ENCODE measurements at places on chromosomes 12 and 14.

DNA sequence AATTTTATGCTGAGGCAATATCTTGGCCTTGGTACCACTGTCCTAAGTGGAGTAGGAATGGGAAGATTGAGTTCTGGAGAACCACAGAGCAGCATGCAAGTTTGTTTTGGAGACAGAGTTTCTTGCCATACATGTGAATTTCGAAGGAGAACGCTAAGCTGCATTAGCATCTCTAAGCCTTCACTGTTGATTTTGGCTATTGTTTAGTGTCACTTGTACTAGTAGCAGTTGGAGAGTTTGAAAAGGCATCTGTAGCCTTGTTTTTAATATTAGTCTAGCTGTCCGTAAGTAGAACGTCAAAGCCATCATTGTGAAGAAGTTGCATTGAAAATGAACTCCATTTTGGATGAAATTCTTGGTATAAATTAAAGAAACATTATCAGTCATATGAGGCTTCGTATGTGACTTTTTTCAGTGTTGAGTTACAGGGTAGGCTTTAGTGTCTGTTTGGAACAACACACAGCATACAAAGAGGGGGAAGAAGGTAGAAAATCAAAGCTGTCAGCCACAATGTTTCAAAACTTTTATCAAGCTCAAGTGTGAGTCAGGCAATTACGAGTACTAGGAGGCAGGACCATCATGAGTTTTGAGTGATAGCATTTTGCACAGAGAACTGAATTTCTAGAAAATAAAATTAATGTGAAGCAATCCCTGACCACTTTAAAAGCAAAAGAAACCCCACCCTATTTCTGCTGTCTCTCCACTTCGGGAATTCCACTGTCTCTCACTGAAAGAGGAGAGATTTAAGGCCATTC lies 70.2 kb upstream of the NAV3 start:
- DNase-seq = no peak

- no peak for DNase-seq
Observed at GRCh38 chr14:55026441-55026792, 482 bp downstream of the WDHD1 start.

DNA sequence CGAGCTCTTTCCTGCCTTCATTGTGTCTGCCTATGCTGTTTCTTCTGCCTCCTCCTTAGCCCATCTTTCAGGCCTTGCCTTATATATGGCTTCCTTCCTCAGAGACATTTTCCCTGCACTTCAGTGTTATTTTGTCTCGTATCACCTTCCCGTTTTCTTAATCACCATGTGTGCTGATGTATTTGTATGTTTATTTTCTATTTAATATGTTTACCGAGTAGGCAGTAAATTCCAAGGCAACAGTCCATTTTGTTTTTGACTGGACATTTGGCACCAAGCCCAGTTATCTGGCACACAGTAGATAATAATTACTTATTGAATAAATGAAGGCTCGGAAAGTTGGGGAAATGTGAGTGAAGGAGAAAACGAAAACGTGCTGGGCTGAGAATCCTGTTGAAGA lies 4.6 kb upstream of the POU6F1 start:
- no peak for DNase-seq

DNA sequence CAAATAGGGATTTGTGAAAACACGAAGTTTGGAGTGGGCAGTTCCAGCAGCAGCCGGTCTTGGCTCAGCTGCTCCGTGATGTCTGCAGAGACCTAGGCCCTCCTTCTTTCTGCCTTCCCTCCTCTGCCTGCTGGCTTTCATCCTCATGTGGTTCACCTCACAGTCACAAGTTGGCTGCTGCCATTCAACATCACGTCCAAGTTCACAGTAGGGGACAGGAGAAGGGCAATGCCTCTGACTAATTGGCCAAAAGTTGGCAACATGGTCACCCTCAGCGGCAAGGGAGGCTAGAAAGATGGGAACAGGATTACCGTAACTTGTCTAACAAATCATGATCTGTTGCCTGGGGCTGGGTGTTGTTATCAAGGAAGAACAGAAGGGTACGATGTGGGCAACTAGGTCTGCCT lies 7.8 kb upstream of the CACNA2D4 start:
- DNase-seq = no peak

DNA sequence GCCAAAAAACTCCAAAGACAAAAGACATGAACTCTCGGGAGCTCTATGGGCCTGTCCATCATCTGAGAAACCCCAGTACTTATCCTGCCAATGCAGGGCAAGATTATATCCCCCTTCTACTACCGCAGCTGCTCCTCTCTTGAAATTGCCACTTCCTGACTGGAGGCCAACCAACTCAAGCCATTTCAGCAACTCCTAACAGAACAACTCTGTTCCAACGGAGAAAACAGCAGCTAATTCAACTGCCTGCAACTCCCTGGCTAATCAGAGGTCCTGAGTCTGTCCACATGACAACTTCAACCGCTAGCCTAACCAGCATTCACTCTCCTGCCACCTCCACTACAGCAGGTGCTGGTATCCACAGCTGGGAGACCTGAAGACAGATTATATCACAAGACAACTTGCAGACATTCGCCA lies 24.1 kb downstream of the CEP83 start:
- no peak for DNase-seq

DNA sequence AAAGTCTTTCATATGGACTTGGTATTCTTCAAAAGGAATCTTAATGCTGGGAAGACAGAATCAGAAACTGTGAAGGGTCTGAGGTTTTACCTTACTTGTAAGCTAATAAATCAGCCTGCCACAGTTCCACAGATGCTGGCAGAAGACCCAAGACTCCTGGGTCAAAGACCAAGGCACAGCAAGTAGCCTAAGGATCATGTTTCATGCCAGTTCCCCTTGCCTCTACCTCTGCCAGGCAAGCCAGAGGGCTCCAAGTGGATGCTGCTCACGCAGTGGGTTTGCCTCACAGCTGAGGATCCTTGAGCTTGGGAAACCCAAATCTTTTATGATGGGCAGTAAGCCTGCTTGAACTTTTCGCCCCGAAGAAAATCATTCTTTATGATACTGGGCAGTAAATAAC lies 15.2 kb upstream of the RXYLT1 start:
- no peak for DNase-seq

All from AG04449 (cell line).